ENCODE measurements at places on chromosomes 2 and 18. TPM values are rescaled to one million over a fixed set of nuclear protein-coding genes. Genes with fewer than 3 reads are reported as not detected.

ZSWIM2 gene
- not detected for total RNA-seq

GRCh38 chr2:233793465-233794127, 15.5 kb downstream of the MROH2A start:
- DNase-seq, result no peak

RBKS gene
- 2.9 TPM for total RNA-seq

GRCh38 chr2:205177546-205177945, 504.8 kb upstream of the NRP2 start:
- DNase-seq, result no peak

TEKT4 gene
- not detected for total RNA-seq

DNA sequence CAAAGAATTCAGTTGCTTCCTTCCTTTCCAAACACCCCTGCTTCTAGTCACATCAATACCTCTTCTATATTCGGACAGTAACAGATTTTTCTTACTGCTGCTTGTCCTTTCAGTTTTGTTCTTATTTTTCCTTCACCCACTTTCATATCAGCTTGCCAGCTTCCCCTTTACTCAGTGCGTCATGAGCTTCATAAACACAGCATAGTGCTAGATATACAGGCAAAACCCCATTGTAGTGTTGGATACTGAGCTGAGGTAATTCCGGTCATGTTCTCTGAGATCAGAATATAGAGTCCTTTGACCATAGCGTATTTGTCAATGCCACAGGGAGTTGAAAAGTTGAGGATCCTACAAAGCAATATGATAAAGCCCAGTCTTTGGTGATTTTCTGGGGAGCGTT, 2.4 kb downstream of the FARP2 start:
- DNase-seq, result no peak

MALL gene
- total RNA-seq, result 0.50 TPM

- DNase-seq, result no peak
Measured at GRCh38 chr2:174722942-174723592, 41.2 kb downstream of the CHRNA1 start.

DNA sequence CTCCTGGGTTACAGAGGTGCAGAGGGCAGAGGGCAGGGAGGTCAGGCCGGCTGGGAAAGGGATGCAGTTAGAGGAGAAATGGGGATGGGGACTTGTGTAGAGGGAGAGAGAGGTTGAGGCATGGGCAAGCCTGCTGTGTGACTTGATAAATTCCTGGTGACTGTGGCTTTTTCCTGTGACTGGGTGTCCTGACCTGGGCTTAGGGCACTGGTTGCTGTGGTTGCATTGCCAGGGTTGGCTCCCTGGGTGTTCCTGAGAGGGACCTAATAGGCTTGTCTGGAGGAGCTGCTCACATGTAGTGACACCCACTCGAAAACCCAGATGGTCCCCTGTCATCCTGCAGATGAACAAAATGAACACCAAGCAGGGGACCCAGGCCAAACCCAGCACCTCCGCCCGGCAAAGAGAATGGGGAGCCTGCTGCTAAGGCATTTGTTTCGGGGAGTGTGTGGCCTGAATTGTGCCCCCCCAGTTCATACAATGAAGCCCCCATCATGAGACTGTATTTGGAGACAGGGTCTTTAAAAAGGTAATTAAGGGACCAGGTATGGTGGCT, 78.6 kb downstream of the VWA3B start:
- no peak for DNase-seq

DNA sequence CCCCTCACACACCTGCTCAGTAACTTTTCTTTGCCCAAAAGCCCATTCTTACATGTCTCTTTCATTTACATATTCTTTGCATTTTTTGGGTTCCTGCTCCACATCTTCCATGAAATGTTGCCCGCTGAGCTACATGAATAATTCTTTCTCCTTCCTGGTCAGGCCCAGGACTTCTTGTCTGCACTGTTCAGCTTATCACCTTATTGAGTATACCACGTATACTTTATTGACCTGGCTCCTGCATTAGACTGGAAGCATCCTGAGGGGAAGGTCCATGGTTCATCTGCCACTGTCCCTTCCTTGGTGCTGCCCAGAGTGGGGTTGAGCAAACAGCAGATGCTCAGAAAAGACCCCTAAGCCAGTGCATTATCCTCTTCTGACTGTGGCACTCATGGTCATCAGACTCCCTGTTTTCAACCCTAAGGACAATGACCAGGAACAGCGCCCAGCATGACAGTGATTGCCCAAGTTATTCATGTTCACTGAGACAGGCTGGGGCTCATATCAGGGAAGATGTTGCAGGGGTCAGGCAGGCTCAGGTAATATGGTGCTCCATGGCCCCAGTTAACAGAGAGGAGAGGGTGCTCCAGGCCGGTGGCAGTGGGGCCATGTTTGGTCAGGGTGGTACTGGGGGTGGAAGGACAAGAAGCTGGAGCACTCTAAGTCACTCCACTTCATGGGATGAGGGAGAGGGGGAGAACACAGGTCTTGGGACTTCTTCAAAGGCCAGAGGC, 7.7 kb downstream of the APOB start:
- no peak for DNase-seq

RNU2-63P gene
- total RNA-seq, result 42.7 TPM

DNA sequence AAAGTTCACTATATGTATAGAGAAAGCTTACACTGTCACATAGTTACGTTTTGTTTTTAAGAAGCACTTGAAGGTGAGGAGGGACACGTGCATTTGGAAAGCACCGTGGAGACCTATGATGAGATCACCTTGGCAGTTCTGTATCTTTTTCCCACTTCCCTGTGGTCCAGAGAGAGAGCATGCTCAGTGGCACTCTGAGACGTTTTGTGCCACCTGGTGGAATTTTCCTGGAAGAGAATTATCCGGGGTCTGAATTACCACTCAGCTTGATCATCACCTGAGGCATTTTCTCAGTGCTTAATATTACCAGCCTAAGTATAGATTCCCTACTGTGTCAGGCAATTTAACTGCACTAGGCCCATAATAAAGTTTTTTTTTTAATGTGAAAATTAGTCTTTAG, 469.4 kb upstream of the SMIM21 start:
- DNase-seq, result no peak

ANKRD62 gene
- total RNA-seq, result not detected

DNA sequence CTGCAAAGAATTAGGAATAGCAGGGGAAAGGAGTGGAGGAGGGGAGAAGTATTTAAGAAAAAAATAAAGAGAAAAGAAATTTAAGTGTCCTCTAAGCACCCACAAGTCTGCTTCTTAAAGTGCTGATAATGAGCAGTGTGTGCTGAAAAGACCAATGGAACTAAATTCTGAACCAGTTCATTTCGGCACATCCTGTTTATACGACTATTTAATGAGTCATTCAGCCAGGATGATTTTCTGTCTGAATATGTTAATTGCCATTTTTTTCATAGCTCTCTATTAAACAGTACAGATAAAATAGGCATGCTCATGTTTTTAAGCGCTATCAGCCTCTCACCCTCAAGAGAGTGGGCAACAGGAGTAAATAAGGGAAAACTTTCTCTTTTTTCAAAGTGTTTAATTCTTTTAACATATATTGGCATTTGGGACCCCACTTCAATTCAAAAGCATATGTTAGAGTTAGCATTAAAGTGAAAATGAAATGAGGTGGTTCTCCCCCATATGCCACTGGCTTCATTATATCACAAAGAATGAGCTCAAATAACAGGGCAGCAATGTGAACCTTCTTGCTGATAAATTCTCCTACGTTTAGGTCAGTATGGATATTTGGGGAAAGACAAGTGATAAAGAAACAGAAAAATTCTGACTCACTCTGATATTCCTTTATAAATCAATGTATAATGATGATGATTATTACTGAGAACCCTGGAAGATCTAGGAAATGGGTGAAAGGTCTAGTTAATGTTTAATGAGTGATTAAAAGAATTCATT, 87.5 kb downstream of the TCF4 start:
- no peak for DNase-seq

TMSB10 gene
- 1,121 TPM for total RNA-seq

DNA sequence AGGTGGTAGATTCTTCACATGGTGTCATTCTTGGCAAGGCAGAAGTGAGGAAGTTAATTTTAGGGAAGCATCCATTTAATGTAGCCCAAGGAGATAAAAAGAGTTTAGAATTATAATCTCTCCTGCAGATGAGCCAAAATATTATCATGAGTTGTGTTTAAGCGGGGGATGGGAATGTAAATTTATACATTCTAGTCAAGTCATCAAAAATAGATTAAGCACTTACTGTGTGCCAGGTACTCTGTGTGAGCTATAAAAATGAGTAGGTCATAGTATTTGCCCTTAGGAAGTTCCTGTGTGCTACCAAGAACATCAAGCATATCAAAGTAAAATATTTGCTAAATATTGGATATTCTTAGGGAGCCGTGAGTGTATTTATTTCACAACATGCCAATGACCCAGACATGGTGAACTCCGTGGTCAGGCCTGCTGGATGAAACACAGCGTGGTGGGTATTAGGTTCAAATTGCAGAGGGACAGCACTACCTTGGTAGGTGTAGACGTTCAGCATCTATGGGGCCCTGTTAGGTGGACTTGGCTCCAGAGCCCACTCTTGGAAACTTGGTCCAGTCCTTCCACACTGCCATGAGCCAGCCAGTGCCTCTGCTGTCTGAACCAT, 37.4 kb downstream of the MEIS1 start:
- no peak for DNase-seq

DNA sequence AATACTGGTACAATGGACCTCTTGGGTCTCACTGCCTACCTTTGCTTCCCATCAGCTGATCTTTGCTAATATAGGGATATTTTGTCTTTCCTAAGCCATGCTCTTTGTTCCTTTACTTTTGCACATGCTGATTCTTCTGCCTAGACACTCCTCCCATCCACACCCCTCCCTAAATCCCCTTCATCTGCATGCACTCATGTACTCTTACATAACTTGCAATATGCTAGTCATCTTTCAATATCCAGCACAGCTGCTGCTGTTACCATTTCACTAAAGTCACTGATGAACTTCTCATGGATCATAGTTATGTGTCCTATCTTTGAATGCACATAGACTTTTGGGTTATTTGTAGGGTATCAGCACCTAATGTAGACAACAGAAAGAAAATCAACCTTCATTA, 18.5 kb upstream of the DTNA start:
- DNase-seq, result no peak

GRCh38 chr2:7116511-7116910, 199.3 kb downstream of the RNF144A start:
- DNase-seq, result no peak

- DNase-seq, result no peak
Measured at GRCh38 chr2:80068038-80068731, 236.4 kb downstream of the LRRTM1 start.

DNA sequence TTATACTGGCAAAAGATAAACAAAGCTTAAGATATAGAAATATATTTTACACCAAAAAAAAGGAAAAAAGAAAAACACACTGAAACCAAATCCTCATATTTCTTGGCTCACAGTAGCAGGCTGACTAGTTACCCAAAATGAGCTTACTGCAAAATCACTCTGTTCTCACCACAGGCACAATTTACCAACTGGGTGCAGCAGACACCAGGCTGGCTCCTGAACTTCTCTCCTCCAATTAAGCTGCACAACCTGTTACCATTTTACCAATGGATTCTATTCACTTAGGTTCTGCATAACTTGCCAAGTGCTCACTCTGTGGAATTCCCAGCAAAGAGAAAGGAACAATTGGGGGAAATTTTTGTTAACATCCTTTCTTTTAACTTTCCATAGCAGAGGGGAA, 679.3 kb downstream of the ZEB2 start:
- no peak for DNase-seq

DNA sequence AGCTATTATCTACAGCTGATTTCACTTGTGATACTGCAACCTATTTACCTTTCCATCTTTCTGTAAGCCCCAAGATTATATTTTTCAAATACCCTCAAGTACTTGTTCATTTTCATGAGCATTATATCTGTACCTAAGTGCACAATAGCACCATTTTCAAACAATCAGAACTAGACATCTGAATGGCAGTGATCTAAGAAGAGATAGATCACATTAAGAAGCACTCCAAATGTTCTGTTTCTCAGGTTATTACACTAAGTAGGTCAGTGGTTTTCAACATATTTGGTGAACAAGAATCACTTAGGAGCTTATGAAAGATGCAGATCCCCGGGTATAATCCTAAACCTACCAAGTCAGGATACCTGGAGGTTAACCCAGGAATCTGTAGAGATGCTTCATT, 872.7 kb downstream of the DCDC2C start:
- DNase-seq, result no peak

GRCh38 chr2:236317938-236318396, 53.8 kb upstream of the ASB18 start:
- no peak for DNase-seq

DNA sequence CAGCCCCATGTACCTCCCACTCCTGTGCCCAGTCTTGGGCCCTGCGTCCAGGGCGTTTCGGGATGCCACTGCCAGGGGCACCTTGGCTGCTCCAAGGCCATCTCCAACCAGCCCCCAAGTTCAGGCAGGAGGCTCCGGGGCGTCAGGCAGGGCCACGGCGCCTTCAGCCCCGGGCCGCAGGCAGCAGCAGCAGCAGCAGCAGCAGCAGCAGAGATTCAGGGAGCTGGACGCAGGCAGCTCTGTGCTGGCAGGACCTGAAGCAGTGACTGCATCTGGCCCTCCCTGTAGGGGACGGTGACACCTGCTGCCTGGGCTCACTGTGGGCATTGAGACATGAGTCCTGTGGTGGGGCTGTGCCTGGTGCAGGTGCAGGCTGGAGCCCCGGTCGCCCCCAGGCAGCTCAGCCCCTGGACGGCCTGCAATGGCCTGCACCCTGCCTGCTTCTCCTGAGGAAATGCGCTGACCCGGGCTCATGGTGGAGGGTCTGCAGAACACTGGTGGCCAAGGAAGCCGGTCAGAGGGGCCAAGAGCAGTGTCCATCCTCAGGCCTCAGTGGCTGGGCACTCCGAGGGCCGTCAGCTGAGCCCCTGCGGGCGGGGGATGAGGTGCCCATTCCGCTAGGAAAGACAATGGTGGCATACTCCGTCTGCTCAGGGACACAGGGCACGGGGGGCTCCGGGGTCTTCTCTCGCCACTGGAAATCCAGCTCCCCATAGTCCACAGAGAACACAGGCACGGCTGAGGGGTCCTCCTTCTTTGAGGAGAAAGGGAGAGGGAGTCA, 8.0 kb downstream of the PDCD1 start:
- no peak for DNase-seq

C1QL2 gene
- not detected for total RNA-seq

- no peak for DNase-seq
Measured at GRCh38 chr18:2338601-2339000, 232.7 kb downstream of the METTL4 start.

KCNK3 gene
- not detected for total RNA-seq

GRCh38 chr2:238256594-238257104, 16.8 kb upstream of the HES6 start:
- peak; percentile 60 for DNase-seq

- no peak for DNase-seq
Measured at GRCh38 chr2:188765522-188766470, 208.4 kb upstream of the COL3A1 start.

GRCh38 chr18:63443829-63444228, 21.6 kb upstream of the VPS4B start:
- DNase-seq, result no peak

- DNase-seq, result no peak
Measured at GRCh38 chr18:12305211-12305610, 2.8 kb upstream of the TUBB6 start.

KIAA2012 gene
- total RNA-seq, result not detected

CCDC88A gene
- 9.5 TPM for total RNA-seq

- DNase-seq, result no peak
Measured at GRCh38 chr18:43888598-43888997, 611.3 kb upstream of the SYT4 start.

KCNG3 gene
- total RNA-seq, result 0.07 TPM

COBLL1 gene
- total RNA-seq, result not detected

GRCh38 chr18:60182223-60182622, 190.4 kb downstream of the MC4R start:
- DNase-seq, result no peak

Data from CD8-positive, alpha-beta memory T cell (primary cell).